ENCODE measurements at places on chromosomes 11 and 22.
A peak's percentile ranks its signal among the peaks of the same experiment; 100 is the strongest.

DNA sequence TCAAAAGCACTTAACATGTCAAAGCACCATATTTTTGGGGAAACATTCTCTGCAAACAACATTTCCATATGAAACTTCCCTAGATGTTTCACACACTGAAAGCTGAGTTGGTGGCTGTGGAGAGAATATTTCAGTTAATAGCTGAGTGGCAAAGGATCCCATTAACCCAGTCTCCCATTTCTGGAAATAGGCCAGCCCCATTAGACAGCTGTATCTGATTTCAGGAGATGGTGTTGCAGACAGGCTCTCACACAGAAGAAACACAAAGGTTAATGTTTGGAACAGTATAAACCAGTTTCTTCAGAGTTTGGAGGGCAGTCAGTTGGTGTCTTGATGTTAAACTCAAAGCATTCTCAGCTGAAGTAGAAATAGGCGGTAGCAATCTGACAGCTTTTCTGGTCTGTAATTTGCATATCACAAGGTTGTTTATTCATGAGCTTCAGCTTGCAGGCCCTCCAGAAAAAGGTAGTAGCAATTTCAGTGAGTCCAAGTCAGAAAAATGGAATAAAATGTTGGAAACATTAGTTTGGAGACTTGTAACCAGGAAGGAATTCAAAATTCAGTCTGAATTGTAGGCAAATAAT lies 15.5 kb upstream of the ZBTB44 start:
- peak; percentile 49 for DNase-seq

DNA sequence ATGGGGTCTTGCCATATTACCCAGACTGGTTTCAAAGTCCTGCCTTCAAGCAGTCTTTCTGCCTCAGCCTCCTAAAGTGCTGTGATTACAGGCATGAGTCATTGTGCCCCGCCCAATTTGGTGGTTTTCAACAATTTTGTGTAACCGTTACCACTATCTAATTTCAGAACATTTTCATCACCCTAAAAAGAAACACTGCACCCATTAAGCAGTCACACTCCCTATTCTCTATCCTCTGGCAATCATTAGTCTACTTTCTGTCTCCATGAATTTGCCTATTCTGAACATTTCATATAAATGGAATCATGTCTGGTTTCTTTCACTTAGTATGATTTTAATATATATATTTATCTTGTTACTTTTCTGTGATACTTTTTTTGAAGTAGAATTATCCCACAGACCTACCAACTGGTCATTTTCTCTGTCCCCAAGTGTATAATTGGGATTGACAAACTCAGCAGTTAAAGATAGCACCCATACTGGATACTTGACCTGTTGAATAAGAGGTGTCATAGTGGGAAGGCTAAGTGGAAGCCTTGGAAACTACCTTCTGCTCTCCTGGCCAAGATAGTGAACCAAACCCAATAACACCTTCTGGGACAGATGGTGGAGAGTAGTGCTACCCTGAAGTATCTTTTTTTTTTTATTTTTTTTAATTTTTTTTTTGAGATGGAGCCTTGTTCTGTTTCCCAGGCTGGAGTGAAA lies 64.8 kb downstream of the STIM1 start:
- peak; percentile 59 for DNase-seq

DNA sequence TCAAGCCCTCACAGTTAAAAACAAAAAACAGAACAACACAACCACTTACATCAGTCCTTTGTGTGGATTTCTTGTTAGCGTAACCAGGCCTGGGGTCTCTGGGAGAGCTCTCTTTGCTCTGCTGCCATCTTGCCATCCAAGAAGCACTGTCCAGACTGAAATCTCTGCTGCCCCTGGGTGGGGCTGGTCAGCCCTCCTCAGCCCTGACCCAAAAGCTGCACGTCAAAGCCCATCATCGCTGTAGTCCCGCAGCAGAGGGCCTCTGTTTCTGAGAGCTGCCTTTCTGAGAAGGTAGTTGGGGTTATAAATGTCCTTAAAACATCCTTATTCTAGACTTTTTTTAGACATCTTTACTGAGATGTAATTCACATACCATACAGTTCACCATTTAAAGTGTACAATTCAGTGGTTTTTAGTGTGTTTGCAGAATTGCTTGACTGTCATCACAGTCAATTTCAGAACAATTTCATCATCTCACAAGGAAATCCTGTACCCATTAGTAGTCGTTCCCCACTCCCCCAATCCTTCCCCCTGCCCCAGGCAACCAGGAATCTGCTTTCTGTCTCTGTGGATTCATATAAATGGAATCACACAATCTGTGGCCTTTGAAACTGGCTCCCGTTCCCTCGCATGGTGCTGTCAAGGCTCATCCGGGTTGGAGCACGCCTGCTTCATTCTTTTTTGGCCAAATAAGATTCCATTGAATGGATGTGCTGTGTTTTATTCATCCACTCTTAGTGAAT lies 94.9 kb downstream of the TBC1D22A start:
- no peak for DNase-seq

DNA sequence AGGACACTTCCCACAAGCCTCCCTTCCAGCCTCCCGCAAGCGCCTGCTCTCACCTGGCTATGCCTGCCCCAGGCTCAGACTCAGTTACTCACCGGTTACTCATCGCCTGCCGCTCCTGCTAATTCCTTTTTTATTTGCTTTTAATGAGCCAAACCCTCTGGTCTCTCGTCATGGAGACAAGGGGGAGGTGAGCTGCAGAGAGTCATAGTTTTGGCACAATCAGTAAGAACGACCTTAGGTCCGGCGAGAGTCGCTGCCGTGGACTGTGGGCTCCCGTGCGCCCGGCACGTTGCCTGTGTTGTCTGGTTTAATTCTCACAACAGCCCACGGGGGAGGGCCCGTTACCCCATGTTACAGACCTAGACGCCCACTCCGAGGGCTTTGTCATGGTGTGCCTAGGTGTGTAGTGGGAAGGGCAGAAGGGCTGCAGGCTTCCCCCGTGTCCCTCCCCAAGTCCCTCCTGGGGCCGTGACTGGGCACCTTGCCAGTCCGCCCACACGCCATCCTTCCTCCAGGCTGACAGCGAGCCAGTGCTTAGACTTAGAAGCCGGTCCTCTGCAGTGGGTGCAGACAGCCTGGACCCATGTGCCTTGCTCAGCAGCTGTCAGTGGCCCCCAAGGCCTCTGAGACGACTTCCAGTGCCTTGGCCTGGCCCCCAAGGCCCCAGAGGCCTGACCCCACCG lies 42.2 kb downstream of the WNT7B start:
- DNase-seq: no peak

DNA sequence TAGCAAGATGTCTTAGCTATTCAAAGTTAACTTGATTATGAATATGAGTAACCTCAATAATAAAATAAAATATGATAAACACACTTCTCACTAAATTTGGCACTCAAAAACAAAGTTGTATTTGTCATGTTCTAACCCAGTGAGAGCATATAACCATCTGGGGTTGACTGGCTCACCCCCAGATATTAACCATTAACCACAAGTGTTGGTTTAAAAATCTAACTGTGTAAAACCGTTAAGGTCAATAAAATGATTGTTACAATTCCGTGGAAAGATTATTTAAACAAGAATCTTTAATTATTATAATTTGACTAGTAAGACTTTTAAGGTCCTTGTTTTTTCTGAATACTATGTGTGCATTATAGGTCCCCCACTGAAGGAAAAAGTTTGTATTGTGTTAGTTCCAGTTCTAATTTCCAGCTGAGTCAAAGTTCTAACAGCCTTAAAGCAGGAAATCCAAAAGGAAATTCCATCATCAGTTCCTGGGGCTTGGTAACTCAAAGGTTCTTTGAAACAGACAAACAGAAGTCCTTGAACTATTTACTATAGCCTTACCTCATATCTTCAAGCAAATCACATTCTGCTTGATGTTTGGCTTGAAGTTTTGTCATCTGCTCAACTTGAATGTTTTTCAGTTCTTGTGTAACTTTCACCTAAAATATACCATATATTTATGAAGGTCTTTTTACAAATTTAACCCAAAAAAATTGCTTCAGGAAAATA lies 2.5 kb downstream of the FCHSD2 start:
- DNase-seq: no peak

DNA sequence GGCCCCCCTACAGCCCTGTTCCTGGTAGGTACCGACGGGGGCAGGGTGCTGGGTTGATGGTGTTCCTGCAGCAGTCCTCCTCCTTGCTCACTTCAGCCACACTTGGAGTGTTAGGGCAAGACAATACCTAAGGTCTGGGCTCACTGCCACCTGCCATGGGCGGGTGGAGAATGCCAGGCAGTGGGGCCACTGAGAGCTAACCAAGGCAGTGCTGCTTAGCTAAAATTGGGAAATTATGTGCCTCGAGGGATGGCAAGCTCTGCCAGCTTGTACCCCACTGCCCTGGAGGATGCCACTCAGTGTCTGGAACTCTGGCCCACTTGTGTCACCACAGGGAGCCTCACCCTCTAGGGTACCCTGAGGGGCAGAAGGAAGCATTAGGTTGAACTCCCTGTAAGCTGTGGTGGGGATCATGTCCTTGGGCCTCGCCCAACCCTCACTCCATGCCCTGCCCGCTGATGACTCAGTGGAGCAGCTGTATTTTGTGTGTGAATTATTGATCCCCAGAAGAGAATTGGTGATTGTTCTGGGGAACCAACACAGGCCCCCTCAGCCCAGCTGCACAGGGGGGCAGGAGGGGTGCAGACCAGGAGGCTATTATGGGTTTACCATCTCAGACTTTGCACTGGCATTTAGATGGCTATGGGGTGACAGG lies 17.7 kb downstream of the PHLDB1 start:
- no peak for DNase-seq

GRCh38 chr11:125281831-125282595 lies 117.5 kb downstream of the PKNOX2 start:
- no peak for DNase-seq

DNA sequence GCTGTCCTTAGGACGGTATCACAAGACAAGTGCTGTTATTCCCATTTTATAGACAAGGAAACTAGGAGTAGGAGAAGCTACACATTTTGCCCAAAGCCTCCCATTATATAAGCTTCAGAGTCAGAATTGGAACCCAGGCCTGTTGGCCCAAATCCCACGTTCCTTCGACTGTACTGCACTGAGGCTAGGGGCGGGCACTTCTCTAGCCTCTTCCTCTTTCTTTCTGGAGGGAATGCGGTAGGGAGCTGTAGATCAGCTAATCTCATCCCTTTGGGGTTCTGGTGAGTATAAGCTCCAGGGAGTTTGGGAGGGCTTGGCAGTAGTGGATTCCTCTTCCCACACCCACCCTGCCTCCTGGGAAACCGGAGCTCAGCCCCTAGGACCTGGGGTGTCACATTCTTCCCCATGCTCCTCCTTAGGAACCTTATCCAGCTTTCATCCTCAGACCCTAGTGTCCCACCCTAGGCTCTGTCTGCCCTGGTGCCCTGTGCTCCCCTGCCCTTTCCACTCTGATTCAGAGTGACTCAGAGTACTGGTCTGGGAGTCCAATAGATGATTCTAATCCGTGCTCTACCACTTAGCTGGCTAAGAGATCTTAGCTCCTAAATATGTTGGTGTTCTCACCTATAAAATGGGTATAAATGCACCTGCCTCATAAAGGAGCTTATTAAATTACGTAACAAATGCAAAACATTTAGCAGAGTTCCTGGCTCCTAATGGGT lies 29.3 kb downstream of the PHLDB1 start:
- DNase-seq: no peak

GRCh38 chr22:26669060-26669481 lies 11.7 kb downstream of the MIAT start:
- DNase-seq: peak; percentile 81

DNA sequence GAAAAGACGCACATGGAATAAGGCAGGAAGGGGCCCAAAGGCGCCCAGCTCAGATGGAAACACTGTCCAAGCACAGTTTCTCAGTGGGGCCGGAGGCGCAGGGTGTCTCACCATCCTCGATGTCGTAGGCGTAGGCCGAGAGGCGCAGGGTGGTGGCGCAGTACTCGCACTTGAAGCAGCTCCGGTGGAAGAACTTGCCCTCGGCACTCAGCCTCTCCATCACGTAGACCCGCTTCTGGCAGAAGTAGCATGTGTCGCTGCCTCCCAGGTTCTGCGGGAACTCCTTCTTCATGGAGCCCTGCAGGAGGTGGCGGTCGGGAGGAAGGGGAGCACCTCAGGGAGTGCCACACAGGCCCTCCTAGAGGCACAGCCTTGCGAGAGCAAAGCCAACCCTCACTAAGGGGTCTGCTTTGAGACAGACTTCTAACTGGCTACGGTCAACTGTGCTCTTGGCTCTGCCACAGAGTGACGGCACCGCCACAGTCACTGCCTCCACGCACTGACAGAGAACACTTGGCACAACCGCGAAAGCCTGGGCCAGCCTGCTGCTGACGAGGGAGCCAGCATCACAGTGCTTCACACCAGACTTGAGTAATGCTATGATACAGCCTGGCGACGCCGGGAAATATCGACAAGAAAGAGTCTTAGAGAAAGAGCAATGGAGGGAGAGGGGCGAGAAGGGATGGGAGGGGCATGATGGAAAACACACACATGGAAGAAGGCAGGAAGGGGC lies 97.6 kb upstream of the BID start:
- no peak for DNase-seq

- DNase-seq: peak; percentile 38
These were observed 1.2 kb upstream of the TYMP start for GRCh38 chr22:50530877-50531545.

GRCh38 chr11:116207421-116208141 lies 565.2 kb downstream of the BUD13 start:
- DNase-seq: peak; percentile 97

- no peak for DNase-seq
These were observed 14.5 kb downstream of the MAP6 start for GRCh38 chr11:75654314-75654713.

DNA sequence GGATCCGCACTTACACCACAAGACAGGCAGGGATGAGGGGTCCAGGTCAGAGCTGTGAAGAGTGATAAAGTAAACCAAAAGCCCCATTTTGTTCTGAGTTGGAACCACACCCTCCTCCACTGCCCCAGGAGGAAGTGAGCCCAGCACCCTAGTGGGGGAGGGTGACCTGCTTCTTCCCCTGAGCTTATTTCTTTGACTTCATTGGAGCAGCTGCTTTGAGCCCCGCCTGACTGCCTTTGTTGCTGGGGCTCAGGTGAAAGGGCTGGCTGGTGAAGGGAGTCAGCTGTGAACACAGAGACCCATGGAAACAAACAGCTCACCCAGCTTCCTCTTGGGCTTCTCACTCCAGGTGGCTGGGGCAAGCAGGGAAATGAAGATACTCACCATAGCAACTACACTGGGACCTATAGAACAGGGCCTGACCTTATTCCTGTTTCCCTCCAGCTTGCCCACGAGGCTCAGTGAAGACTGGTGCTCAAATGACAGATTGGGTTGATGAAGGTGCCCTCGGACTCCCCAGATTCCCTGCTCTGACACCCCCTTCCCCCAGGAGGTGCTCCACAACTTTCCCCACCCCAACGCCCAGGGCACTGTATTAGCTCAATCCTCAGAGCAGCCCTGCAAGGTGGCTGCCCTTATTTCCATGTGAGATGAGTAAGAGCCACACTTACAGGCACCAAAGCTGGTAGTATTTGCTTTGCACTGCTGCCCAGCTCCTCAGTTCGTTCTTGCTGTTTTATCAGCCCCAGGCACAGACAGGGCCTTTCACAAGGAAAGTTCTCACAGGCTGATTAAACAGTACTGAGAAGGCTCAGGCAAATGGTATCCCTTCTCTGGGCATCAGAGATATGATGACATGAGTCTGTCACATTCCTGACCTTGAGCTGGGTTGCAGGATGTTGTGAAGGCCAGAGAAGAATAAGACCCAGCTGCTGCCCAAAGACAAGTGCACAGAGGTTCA lies 2.4 kb downstream of the UCP2 start:
- peak; percentile 15 for DNase-seq
